ENCODE measurements at places on chromosomes 3 and 15. TPM values are rescaled to one million over a fixed set of nuclear protein-coding genes. Genes with fewer than 3 reads are reported as not detected.

TGM4 gene
- not detected for total RNA-seq

HHATL gene
- not detected for total RNA-seq

DNA sequence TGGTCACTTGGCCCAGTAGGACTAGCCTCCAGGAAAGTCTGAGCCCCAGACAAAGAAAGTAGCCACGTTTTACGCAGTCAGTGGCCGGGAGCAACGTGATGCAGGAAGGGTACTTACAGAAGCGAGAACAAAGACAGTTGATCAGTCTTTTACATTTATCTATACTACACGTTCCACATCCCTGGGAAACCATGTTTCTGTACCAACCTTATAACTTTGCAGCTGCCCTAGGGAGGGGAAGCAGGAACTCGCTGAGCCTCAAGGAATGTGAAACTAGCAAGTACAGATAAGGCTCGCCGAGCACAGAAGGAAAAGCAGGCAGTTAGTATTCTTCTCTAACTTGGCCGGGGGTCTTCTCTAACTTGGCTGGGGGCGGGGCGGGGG, 3.4 kb upstream of the KNL1 start:
- H3K36me3 ChIP-seq: no peaks in the 10 kb centered on the region
- H3K4me3 ChIP-seq: no peak overlapping the region
- H3K27me3 ChIP-seq: no peaks in the 10 kb centered on the region
- no peak overlapping the region for H3K27ac ChIP-seq

- H3K4me1 ChIP-seq: no peaks in the 10 kb centered on the region
- no peaks in the 10 kb centered on the region for H3K36me3 ChIP-seq
- H3K27me3 ChIP-seq: no peaks in the 10 kb centered on the region
- no peak for DNase-seq
Measured at GRCh38 chr3:161498259-161498921, 1.8 kb downstream of the OTOL1 start.

DNA sequence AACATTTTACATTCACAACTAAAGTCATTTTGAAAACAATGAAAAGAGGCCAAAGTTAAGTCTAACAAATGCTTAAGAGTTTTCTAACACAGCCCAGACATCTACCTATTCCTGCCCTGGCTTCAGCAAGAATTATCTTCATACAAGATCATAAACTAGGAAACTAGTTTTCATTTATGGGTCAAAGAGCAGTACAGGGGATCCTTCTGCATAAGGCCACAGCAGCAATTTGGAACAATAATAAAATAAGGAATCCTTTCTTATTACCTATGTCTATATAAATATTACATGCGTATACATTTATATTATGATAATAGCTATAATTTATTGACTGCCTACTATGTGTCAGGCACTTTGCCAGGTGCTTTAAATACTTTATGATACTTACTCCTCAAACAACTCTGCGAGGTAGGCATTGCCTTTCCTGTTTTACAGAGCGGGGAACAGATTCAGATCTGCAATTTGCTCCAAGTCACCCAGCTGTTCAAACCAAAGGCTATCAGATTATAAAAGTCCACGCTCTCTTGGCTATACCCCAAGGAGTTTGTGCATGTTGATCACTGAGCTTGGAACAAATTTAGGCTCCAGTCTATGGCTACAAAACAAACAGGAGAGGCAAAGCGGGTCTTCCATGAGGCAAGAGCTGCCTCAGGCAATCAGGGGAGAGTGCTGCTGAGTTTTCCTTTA, 196.4 kb downstream of the RORA start:
- H3K36me3 ChIP-seq: no peaks in the 10 kb centered on the region
- H3K4me3 ChIP-seq: no peak overlapping the region

GRCh38 chr3:149174901-149175300, 45.5 kb downstream of the HPS3 start:
- peaks cover 4% of the 10 kb centered on the region for H3K36me3 ChIP-seq
- DNase-seq: no peak
- no peaks in the 10 kb centered on the region for H3K27me3 ChIP-seq
- no peak overlapping the region for H3K27ac ChIP-seq

DNA sequence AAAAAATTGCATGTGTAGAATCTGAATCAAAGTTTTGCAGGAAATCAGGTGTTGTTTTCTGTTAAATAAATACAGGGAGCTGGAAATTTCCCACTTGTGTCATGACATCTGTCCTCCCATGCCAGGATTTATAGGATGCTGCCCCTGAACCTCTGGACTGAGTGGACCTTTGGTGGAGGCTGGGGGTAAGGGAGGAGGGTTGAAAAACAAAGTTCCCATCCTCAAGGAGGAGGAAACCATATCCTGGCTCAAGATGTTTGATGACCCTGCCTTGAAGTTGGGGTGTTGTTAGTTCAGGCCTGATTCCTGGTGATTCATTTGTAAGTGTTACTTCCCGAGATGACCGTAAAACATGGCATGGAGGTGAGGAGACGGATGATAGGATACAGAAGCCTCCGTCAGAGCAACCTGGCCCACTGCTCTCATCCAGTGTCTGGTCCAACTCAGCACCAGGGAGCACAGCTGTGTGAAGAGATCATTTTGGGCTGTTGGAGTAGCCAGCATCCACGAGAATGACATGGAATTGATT, 223.6 kb downstream of the CACNA2D3 start:
- no peaks in the 10 kb centered on the region for H3K27me3 ChIP-seq
- no peak overlapping the region for H3K4me3 ChIP-seq
- H3K36me3 ChIP-seq: no peaks in the 10 kb centered on the region
- no peak for DNase-seq
- H3K27ac ChIP-seq: no peak overlapping the region

DNA sequence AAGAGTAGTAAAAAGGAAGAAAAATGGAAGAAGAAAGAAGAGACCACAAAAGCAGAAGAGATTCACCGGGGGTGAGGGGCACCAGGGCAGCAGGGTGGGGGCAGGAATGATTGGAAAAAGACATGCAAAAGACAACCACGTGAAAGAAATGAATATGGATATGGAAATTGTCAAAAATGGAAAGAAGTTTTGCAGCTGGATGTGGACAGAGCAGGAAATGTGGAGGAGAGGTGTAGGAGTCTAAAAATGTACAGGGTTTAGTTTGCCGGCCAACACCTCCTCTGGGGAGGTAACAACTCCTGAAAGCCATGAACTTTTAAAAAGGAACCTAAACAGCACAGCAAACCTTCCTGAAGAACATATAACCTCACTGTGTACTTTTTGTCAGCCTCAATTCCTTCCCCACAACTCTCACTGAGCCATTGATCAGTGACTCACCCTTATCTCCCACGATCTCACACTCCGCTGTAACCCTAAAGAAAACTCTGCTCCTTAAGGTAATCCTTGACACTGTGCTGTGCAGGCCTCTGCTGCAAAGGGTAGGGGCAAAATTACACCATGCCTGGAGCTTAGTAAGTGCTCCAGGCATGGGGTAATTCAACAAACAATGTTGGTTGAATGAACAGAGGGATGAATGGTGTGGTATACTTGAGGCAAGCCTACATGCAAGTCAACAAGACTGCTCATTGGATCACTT, 100.2 kb upstream of the BOC start:
- H3K4me1 ChIP-seq: no peaks in the 10 kb centered on the region
- H3K27ac ChIP-seq: no peak overlapping the region
- H3K4me3 ChIP-seq: no peak overlapping the region
- DNase-seq: no peak
- no peaks in the 10 kb centered on the region for H3K27me3 ChIP-seq

GRCh38 chr3:3827111-3827510, 27.9 kb downstream of the LRRN1 start:
- no peak for DNase-seq
- no peaks in the 10 kb centered on the region for H3K27me3 ChIP-seq
- H3K4me3 ChIP-seq: no peak overlapping the region
- H3K36me3 ChIP-seq: no peaks in the 10 kb centered on the region
- H3K4me1 ChIP-seq: no peaks in the 10 kb centered on the region

DNA sequence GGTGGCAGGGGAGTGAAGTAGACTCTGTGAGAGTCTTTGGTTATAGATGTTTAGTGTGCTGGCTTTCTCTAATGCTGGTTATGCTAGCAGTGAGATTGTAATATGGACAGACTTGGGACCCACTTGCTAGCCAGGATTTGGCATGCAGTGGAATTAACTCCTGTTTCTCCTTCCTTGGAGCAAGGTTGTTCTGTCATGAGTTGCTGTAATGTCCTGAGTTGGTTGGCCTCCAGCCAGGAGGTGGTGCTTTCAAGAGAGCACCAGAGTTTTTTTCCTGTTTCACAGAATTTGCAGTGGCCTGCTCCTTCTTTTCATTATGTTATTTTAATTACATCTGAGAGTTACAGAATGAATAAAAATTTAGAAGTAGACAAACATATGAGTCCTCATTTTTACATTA, 88.1 kb upstream of the PXYLP1 start:
- H3K27ac ChIP-seq: no peak overlapping the region
- no peak for DNase-seq
- H3K27me3 ChIP-seq: no peaks in the 10 kb centered on the region
- no peaks in the 10 kb centered on the region for H3K36me3 ChIP-seq

Data from naive thymus-derived CD4-positive, alpha-beta T cell (primary cell).